LoVo (cell line): ENCODE measurements at places on chromosomes 4 and X.
A peak's percentile ranks its signal among the peaks of the same experiment; 100 is the strongest.

DNA sequence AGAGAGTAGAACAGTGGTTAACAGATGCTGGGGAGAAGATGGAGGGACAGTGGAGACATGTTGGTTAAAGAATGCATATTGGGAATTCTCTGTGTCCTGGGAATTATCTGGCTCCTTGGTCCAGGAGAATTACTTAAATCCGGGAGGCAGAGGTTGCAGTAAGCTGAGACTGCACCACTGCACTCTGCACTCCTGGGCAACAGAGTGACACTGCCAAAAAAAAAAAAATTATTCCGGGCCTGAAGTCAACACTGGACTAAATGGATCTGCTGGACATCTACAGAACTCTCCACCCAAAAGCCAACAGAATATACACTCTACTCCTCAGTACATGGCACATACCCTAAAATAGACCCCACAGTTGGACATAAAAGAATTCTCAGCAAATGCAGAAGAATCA is 400.0 kb upstream of the CXorf51B start:
- no peak for DNase-seq

DNA sequence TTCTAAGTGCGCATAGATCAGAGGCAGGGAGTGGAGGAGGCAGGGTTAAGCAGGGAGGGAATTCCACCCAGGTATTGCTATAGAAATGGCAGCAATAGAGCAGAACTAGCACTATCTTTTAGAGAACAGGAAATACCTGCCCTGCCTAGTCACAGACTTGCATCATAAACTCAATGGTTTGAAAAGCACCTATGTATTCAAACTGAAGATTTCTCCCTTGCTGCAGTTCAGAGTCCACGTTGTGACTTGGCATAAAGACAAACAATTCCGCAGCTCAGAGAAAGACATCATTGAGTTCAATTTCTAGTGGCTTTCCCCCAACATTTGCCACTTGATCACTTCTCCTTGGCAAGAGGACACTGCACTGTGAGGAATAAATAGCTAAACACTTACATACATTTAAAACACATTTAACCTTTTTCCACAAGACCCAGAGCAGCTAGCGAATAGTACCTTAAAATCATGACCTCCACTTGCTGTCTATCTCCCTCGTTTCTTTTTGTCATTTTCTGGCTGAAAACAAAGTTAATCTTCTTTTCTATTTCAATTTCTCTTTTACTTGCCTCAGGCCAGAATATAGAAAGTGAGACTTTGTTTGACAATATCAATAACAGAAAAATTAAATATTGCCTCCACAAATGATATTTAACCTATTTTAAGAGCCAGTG is 42.4 kb downstream of the SLC7A11 start:
- peak; percentile 92 for DNase-seq

DNA sequence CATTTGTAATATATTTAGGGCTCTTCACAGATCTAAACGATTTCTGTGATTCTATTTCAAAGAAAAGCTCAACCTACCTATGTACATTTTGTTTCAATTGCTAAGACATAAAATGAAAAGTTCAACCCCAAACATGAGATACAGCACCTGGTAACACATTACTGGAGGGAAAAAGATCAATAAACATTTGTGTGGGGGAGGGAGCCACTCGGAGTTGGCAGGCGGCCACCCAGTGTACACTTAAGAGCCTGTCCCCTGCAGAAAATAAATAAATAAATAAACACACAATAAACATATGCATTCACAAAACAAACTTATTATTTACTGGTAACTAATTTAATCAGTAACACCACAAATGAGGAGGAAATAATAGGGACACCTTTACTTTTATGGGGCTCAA is 19.3 kb downstream of the PRSS48 start:
- DNase-seq, result no peak

DNA sequence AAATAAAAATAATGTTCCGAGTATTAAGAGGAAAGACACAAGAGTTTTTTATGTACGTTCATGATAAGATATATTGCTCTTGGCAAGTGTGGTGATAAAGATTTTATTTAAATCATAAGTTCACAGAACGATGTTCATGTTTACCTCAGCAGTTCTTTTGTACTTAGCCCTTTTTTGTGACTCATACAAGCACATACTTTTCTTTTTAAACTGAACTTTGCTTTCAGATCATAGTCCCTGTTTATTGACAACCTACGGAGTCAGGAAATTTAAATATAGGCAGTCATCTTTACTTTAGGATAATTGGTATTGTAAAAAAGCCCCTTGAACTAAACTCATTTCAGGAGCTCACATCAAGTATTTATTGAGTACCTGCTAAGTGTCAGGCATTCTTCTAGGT is 1.3 kb upstream of the CTSO start:
- peak; percentile 40 for DNase-seq

GRCh38 chr4:102518703-102519131 is 17.6 kb downstream of the NFKB1 start:
- DNase-seq, result no peak

GRCh38 chr4:182206266-182206665 is 36.9 kb upstream of the TENM3 start:
- no peak for DNase-seq

DNA sequence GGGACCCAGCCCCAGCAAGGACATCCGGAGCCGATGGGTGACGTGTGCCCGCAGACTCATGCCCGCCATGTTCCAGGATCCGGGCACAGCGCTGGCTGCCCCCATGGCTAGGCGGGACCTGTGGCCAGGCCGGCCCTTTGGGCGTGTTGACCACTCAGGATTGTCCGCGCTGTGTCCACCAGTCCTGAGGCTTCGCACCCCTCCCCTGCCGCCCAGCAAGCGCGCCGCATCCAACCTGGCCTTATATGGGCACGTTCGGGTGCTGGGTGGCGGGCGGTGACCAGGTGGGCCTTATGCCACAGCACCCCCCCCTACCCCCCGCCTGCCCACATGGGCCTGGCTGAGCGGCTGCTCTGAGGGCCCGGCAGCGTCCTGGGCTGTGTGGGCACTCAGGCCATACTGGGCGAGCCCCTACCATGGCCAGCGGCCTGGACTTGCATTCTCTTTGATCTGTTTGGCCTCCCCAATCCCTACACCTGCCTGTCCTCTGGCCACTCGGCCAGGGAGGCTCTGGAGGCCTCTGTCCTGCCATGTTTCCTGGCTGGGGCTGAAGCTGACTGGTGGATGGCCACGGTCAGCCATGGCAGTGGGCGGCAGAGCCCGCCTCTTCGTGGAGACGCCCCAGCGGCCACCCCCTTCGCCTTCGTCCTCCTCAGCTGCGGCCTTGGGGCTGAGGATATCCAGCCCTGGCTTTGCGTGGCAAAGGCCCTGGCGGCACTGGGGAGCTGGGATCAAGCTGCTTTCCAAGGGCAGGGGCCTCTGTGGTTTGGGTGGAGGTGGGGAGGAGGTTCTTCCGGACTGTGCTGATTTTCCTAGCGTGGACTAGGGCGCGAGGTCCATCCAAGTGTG is 2.0 kb downstream of the FGFRL1 start:
- DNase-seq, result no peak

DNA sequence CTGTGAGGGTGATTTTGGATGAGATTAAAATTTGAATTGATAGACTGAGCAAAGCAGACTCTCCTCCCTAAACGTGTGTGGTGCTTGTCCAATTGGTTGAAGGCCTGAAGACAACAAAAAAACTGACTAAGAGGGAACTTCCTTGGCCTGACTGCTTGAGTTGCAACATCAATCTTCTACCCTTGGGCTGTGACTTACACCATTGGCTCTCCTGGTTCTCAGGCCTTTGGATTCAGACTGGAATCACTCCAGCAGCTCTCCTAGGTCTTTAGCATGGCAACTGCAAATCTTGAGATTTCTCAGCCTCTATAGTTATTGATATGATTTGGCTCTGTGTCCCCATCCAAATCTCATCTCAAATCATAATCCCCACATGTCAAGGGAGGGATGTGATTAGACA is 49.7 kb upstream of the IGFBP7 start:
- no peak for DNase-seq

- no peak for DNase-seq
These were observed 645.8 kb upstream of the NDST4 start for GRCh38 chr4:115759231-115759630.

DNA sequence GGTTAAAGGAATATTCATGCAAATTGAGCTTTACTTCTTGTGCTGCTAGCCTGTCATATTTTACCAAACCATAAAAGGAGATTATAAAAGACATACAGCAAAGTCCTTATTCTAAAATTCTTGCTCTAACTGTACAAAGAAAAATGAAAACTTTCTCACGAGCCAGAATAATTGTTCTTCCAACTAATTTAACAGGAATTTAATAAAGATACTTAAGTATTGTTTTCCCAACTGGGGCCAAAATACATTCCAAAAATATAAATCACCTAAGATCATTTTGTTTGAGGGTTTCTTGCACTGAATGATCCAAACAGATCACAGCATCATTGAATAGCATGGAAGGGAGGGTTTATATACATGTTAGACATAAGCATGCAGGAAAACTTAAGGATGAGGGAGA is 127.1 kb upstream of the PCDH18 start:
- DNase-seq, result no peak

- peak; percentile 83 for DNase-seq
These were observed 27.2 kb downstream of the NOP14 start for GRCh38 chr4:2935762-2936743.

GRCh38 chr4:39908284-39908683 is 69.4 kb downstream of the PDS5A start:
- DNase-seq, result no peak

DNA sequence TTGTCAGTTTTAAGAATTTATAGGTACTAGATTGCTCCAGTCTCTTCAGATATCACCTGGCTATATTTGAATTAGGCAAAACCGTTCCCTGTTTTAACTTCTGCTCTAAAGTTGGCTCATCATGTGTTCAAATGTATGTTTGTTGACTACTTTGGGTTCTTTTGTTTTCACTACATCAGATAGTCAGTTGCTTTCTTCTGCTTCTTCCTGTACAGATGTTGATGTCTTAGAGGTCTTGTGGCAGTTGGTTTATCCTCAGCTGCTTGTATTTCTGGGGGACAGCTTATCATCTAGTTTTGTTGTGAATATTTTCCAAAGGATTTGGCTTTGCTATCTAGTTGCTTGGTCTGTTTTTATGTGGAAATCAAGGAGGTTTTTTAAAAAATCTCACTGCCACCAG is 28.0 kb downstream of the TBC1D19 start:
- no peak for DNase-seq

DNA sequence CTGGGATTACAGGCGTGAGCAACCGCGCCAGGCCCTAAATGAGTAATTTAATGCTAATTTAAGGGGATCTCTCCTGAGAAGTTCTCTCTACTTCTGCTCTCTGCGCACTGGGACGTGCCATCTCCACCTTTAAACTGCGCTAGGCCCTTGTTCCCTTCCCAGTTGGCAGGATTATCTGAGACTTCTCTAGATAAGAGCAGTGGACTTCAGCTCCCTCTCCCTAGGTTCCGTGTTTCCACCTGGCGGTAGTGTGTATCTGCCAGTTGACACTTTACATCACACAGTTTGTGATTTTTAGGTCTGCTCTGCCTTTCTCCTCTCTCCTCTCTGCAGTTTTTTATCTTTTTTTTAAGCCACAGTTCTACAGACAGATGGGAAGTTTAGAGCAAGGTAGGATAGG is 40.2 kb downstream of the ARHGAP10 start:
- no peak for DNase-seq

DNA sequence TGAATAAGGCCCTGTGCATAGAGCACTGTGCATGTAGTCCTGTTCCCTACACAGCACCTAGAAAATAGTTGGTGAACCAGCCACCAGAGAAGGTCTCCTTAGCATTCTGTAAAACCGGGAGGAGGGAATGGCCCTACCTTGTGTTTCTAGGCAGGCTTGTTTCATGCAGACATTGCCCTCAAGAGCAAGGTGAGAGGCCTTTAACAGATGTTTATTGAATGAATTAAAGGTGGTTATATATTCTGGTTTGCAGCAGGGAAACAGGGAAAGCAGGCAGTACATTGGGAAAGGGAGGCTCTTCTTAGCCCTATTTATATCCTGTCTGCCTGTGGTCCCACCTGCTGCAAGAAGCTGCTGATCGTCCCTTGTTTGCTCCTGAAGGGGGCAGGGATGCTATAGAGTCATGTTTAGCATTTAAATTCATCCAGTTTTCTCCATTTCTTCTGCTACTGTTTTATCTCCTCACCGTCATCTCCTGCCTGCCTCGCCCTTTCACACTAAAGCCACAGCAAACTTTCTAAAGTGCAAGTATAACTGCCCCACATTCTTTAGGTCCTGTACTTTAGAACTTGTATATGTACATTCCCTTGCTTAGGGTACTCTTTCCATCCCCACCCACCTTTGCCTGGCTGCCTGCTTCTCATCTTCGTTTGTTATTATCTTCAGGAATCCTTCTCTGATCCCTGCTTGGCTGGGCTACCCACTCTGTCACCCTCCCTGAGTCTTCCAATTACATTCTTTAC is 60.3 kb downstream of the EGF start:
- DNase-seq, result no peak

- DNase-seq, result no peak
These were observed 21.2 kb downstream of the CCDC160 start for GRCh38 chrX:134258202-134258601.

DNA sequence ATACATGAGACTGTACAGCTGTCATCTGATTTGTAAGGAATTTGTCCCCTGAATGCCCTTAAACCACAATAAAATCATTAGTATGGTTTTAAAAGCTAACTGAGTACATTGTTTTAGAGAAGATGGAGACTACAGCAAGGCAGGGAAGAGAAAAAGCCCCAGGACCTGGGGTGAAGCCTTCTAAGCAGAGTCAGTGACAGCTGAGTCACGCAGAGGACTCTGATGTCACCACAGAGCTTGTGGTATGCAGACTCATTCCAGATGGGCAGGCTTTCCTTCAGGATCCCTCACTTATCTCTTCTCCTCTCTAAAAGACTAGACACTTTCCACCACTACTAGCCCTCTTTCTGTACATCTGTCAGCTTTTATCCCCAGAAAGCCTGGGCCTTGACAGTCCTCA is 97.1 kb upstream of the ATOH1 start:
- DNase-seq, result no peak

GRCh38 chr4:8553991-8554405 is 26.2 kb upstream of the GPR78 start:
- DNase-seq, result no peak

DNA sequence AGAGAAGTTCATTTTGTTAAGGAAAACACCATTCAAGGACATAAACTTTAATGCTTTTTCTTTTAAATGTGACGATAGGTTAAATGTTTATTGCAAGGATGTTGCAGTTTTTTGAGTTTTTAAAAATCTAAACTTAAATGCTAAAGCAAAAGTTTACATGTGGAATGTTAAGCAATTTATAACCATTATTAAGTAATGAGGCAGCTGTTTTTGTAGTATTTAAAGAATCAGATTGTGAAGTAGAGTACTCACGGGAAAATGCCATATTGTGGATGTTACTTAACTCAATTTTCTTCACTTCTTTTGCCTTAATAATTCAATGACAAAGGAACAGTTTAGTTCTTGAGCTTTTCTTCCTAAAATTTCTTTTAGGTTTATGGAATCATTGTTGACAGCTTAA is 43.5 kb downstream of the UBE2K start:
- no peak for DNase-seq
